H4 (cell line): ENCODE measurements at places on chromosomes 3 and 15. TPM values are rescaled to one million over a fixed set of nuclear protein-coding genes. Genes with fewer than 3 reads are reported as not detected.
A peak's percentile ranks its signal among the peaks of the same experiment; 100 is the strongest.

GRCh38 chr15:54829821-54830220 is 366.9 kb downstream of the RSL24D1 start:
- DNase-seq = no peak

GRCh38 chr15:69338535-69339213 is 40.0 kb downstream of the PAQR5 start:
- DNase-seq = no peak

The DET1 gene
- total RNA-seq = 6.3 and 7.3 TPM in 2 replicates

GRCh38 chr3:173676094-173676493 is 278.6 kb downstream of the NLGN1 start:
- no peak for DNase-seq

The NTRK3 gene
- 0.04 TPM in 1 of 2 replicates, not detected in the other for total RNA-seq

DNA sequence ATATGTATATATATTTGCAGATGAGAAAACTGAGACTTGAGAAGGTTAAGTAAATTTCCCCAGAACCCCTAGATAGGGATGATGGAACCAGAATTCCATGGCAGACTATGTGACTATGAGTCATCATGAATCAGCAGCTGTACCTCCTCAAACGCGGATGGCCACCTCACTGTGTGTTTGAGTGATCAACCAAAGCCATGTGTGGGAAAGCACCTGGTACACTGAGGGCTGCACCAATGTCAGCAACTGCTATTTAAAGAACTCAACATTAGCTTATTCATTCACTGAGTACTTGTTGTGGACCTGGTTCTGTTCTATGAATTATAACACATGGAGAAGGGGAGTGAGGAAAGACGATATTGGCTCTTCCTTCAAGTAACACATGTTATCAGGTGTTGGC is 377.0 kb downstream of the GAP43 start:
- peak; percentile 78 for DNase-seq

- DNase-seq = no peak
Observed at GRCh38 chr3:134952371-134952770, 157.3 kb downstream of the EPHB1 start.

GRCh38 chr3:188841906-188842305 is 329.9 kb upstream of the TPRG1 start:
- DNase-seq = no peak

GRCh38 chr3:114362815-114363214 is 69.0 kb downstream of the TIGIT start:
- DNase-seq = peak; percentile 16

DNA sequence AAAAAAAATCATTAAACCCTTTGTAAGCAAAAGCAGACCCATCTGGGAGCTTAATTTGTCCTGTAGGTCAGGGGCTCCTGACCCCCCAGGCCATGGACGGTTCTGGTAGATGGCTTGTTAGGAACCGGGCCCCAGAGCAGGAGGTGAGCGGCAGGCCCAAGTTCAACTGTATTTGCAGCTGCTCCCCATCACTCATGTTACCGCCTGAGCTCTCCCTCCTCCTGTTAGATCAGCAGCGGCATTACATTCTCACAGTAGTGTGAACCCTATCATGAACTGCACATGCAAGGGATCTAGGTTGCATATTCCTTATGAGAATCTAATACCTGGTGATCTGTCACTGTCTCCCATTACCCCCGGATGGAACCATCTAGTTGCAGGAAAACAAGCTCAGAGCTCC is 60.7 kb downstream of the FSIP1 start:
- no peak for DNase-seq

DNA sequence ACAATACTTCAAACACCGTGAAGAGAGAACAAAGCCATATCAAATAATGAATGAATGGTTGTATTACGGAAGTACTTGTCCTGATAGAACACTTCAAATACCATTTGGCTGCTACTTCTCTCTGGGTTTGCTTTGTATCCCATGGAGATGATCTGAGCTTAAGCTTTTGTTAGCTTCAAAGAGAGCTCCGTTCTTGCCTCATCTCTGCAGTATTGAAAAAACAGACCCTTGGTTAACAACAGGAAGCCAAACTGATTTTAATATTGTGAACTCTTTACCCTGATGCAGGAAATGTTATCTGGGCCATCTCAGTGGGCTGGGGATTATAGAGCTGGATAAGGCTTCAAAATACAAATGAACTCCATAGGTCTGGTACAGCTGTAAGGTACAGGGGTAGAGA is 101.0 kb downstream of the CHL1 start:
- DNase-seq = no peak

The TKT gene
- 404 and 447 TPM in 2 replicates for total RNA-seq

- DNase-seq = no peak
Observed at GRCh38 chr3:145294572-145294971, 866.4 kb downstream of the PLOD2 start.

The ARGFX gene
- not detected in 2 replicates for total RNA-seq

The SHC4 gene
- 0.93 and 1.3 TPM in 2 replicates for total RNA-seq

The KIF7 gene
- total RNA-seq = 3.3 and 3.6 TPM in 2 replicates

- no peak for DNase-seq
Observed at GRCh38 chr3:12268049-12268735, 20.7 kb upstream of the PPARG start.

DNA sequence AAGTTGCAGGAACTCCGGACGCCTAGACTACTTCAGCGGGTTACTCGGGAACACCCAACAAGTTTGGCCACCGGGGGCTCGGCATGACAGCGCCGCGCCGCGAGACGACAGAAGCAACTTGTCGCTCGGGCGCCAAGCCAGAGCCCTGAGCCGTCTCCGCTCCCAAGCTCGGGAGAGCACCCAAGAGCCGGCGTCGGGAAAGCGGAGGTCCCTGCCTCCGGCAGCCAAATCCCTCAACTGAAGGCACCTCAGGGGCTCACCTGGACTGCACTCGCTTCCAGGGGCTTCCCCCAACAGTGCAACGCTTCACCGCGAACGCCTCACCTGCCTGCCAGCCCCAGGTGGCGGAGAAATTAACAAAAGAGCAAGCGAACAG is 640 bp downstream of the MB21D2 start:
- peak; percentile 49 for DNase-seq

GRCh38 chr3:142319094-142319493 is 93.7 kb upstream of the GK5 start:
- DNase-seq = peak; percentile 40

DNA sequence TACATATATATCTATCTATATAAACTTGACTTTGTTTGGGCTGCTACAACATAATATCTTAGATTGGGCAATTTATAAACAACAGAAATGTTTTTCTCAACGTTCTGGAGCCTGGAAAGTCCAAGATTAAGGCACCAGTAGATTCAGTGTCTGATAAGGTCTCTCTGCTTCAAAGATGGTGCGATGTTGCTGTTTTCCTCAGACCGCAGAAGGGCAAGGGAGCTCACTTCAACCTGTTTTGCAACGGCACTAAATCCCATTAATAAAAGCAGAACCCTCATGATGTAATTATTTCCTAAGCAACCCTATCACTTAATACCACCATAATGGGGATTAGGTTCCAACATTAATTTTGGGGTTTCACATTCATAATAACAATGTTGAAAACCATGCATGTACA is 1134.8 kb downstream of the NSUN3 start:
- no peak for DNase-seq

The PLSCR5 gene
- not detected in 2 replicates for total RNA-seq

- DNase-seq = no peak
Observed at GRCh38 chr3:177197727-177198460, 612 bp upstream of the TBL1XR1 start.

The KIF15 gene
- total RNA-seq = 11.1 and 15.7 TPM in 2 replicates

GRCh38 chr15:64653757-64654156 is 121.6 kb downstream of the RBPMS2 start:
- DNase-seq = no peak

The SUSD5 gene
- not detected in 2 replicates for total RNA-seq

The SNTN gene
- not detected in 2 replicates for total RNA-seq
